ENCODE measurements at places on chromosomes 16 and 17. TPM values are rescaled to one million over a fixed set of nuclear protein-coding genes. Genes with fewer than 3 reads are reported as not detected.

TNS4 gene
- total RNA-seq: under 0.01 TPM

KRTAP1-5 gene
- total RNA-seq: 0.57 TPM

SCARF1 gene
- 0.14 TPM for total RNA-seq

OTOA gene
- total RNA-seq: under 0.01 TPM

SYCE1L gene
- total RNA-seq: 0.46 TPM

GDPD1 gene
- total RNA-seq: 1.0 TPM

ITGA2B gene
- total RNA-seq: 0.28 TPM

SLC12A3 gene
- total RNA-seq: under 0.01 TPM

HAGHL gene
- total RNA-seq: 15.4 TPM

VWA3A gene
- not detected for total RNA-seq

APOBR gene
- total RNA-seq: not detected

FBXO39 gene
- total RNA-seq: 0.14 TPM

DYNLRB2 gene
- total RNA-seq: not detected

RSL1D1 gene
- 74.0 TPM for total RNA-seq

TBC1D3C gene
- total RNA-seq: not detected

AOC2 gene
- total RNA-seq: 0.28 TPM

LRRC75A gene
- total RNA-seq: 0.83 TPM

ABCA9 gene
- 10.0 TPM for total RNA-seq

ZSCAN10 gene
- not detected for total RNA-seq

GPR139 gene
- total RNA-seq: not detected

C1QL1 gene
- 0.18 TPM for total RNA-seq

CCL4L2 gene
- 0.14 TPM for total RNA-seq

NTN1 gene
- 0.09 TPM for total RNA-seq

FBXL16 gene
- not detected for total RNA-seq

TUBD1 gene
- total RNA-seq: 3.9 TPM

PTGES3L gene
- total RNA-seq: 0.09 TPM

KRTAP2-1 gene
- total RNA-seq: not detected

ZG16B gene
- total RNA-seq: 1.3 TPM

RNPS1 gene
- 44.0 TPM for total RNA-seq
